ENCODE measurements at places on chromosomes 5 and 9.
A peak's percentile ranks its signal among the peaks of the same experiment; 100 is the strongest.

DNA sequence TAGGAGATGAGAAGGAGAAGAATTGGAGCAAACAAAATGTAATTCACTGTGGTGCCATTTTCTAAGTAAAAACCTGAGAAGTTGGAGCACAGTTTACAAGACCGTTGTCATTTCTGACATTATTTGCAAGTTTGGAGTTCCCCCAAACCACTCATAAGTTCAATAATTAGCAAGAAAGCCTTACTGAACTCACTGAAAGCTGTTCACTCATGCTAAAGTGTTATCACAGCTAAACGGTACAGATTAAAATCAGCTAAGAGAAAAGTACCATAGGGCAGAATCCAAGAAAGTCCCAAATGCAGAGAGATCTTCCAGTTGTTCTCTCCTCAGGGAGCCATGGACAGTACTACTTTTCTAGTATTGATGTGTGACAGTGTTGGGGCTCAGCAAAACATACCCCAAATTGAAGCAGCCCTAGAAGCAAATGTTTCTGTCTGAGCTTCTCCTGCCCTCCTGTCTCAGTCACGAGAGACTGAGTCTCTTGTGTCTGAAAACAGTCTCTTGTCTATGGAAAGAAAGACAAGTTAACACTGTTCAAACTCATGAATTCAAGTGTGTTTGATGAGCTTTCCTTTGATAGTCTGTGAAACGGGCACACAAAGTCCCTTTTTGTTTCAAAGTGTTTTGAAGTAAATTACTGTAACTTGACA lies 221.2 kb downstream of the GABRG2 start:
- DNase-seq: no peak

GRCh38 chr9:135563039-135563476 lies 1.5 kb downstream of the PAEP start:
- no peak for DNase-seq

DNA sequence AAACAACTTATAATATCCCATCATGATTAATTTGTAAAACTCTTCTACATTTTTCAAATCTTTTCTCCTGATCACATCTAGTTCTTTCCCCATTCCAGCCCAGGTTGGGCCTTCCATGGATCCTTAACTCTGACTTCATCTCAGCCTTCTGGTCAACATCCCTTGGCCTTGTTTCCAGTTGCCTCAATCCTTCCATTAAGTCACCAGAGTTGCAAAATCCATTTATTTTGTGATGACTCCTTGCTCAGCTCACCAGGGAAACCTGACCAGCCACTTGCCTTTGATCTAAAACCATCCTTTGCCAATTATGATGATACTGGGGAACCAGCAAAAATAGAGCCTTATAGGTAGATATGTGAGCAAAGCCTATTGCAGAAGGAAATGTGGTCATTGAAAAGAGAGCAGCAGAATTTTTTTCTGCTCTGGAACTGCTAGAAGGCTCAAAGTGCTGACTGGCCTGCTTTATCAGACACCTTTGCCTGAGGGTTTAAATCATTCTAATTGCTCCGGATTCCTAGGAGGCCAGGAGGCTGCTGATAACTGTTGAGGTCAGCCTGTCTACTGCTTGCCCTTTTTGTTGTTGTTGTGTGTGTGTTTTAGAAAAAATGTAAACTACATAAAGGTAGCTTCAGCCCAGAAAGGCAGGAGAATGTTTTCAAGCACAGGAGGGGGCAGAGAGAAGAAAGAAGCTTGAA lies 512.2 kb upstream of the GRIA1 start:
- DNase-seq: no peak

DNA sequence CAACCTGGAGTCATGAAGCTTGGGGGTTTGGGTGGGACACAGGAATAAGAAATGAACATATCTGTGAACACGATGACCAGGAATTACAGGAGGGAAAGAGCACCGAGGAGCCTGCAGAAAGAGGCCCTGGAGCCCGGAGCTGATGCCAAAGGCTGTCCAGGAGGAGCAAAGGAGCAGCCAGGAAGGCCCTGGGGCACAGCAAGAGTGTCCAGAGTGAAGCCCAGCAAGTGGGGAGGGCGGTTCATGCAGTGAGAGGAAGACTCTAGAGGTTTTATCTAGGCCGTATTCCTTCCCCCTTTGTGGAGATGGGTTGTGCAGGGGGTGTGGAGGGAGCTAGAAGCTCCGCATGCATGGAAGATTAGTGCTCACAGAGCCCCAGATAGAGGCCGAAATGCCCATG lies 318.4 kb downstream of the GADD45G start:
- no peak for DNase-seq

GRCh38 chr9:104092875-104093600 lies 1.1 kb upstream of the SMC2 start:
- DNase-seq: peak; percentile 29

All from WERI-Rb-1 (cell line).